ENCODE measurements at places on chromosomes 5 and 9.
A peak's percentile ranks its signal among the peaks of the same experiment; 100 is the strongest.

DNA sequence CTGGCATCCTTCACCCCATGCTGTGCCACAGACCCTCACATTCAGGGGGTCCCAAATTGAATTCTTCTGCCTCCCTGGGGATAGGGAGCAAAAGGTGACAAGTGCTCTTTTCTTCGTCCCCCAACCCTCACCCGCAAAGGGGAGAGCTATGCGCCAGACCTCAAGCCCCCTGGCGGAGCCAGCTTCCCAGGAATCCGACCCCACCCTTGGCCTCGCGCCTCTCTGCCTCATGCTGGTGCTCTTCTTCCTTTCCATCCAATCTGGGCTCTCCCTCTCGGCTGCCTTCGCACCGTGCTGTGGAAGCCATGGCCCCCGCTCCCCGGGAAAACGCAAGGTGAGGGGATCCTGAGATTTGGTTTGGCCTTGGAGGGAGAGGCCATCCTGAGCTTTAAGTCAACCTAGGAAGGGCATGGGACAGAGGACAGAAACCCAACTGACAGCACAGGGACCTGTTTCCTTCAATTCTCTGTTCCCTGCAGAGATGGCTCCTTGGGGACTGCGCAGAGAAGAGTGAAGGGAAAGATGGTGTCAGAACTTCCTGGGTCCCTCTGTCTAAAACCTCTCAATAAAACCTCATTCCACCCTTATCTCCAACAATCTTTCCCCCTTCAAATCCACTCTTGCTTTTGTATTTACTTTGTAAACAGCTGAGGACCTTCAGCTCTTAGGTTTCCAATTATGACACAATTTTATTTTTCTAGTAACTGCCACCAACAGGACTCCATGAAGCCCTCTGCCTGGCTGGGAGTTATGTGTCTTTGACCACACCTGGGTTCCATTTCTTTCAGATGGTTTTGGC is 36.3 kb upstream of the CRB2 start:
- no peak for DNase-seq

DNA sequence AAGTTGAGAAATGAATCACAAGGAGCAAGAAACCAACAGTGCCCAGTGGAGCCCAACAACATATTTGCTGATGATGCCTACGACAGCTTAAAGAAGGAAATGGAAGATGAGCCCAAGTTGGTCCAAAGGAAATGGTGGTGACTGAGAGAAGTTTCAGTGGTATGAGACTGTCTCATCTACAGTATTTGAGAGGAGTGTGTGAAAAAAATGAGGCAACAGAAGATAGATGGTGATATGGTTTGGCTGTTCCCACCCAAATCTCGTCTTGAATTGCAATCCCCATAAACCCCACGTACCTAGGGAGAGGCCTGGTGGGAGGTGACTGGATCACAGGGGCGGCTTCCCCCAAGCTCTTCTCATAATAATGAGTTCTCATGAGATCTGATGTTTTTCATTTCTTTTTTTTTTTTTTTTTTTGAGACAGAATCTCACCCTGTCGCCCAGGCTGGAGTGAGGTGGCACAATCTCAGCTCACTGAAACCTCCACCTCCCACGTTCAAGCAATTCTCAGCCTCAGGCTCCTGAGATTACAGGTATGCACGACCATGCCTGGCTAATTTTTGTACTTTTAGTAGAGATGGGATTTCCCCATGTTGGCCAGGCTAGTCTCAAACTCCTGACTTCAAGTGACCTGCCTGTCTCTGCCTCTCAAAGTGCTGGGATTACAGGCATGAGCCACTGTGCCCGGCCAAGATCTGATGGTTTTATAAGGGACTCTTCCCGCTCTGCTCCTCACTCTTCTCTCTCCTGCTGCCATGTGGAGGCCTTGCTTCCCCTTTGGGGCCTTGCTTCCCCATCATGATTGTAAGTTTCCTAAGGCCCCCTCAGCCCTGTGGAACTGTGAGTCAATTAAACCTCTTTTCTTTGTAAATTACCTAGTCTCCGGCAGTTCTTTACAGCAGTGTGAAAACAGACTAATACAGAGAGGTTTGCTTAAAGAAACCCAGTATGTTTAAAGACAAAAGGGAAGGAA is 30.2 kb downstream of the EFCAB9 start:
- DNase-seq = no peak

GRCh38 chr5:56950626-56951125 is 1.2 kb downstream of the MIER3 start:
- peak; percentile 36 for DNase-seq

- no peak for DNase-seq
Measured at GRCh38 chr5:9128136-9128535, 417.7 kb downstream of the SEMA5A start.

GRCh38 chr5:78235289-78235688 is 59.2 kb downstream of the AP3B1 start:
- no peak for DNase-seq

DNA sequence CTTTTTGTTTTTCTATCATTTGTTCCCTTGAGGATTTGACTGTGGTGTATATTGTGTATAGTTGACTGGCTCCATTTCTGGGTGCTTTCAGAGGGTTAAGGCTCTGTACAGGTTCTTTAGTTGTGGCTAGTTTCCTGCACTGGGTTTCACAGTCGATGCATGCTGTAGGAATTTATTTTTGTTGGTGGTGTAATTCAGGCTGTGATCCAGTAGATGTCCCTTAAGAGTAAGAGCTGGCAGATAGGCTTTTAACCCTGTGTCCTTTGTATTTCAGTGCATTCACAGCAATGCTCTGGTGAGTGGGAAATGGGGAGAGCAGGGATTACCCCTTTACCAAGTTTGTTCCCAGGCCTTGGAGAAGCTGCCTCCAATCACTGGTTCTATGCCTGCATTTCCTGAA is 112.9 kb downstream of the SPATA31D1 start:
- DNase-seq = no peak

DNA sequence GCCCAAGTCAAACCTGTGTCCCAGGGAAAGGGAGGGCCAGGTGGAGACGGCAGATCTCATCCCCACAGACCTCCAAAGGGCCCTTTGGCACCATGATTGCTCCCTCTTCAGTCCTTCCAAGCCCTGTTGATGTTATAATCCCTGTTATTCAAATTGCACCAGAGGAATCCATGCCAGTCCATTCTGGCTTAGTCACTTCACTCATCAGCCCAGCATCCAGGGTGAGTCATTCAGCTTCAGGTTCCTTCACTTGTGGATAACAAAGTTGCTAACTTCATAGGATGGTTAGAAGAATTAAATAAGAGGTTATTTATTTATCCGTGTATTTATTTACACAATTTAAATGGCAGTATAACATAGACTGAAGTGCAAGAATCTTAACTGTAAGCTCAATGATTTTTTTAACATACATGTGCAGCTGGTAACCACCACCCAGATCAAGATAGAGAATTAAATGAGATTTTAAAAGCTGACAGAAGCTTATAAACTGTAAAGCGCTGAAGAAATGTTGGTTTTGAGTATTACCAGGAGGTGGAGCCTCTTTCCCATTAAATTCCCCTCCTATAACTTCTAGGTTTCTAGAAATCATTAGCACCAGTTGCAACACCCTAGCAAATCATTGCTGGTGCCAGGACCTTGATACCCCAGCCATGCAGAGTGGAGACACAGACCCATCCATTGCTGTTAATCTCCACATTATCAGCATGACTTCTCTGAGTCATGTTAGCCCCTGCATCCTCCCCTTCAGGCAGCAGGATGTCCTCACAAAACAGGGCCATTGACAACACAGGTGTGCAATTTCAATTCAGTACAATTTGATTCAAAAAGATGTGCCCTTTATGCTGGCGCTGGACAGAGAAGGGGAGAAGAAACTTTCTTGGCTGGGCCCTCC is 77.4 kb downstream of the SEC61B start:
- peak; percentile 61 for DNase-seq

DNA sequence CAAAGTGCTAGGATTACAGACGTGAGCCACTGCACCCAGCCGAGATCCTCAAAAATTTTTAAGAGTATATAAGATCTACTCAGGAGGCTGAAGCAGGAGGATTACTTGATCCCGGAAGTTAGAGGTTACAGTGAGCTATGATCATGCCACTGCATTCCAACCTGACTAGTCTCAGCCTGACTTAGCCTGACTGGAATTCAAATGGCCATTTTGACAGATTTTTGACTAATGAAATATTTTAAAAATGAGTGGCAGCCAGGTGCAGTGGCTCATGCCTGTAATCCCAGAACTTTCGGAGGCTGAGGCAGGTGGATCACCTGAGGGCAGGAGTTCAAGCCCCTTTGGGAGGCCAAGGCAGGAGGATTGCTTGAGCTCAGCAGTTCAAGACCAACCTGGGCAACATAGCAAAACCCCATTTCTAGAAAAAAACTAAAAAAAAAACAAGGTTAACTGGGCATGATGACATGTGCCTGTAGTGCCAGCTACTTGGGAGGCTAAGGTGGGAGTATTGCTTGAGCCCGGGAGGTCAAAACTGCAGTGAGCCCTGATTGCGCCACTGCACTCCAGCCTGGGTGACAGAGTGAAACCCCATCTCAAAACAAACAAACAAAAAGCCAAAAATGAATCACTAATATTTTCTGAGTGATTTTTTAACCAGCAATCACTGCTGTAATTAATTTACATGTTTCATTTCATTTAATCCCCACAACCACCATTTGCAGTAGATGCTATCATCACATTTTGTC is 16.6 kb downstream of the ATOX1 start:
- DNase-seq = no peak

GRCh38 chr9:23821375-23822181 is 4.5 kb downstream of the ELAVL2 start:
- peak; percentile 67 for DNase-seq

- DNase-seq = no peak
Measured at GRCh38 chr5:98354922-98355321, 418.5 kb upstream of the RGMB start.

- no peak for DNase-seq
Measured at GRCh38 chr5:153775923-153776322, 262.8 kb downstream of the FAM114A2 start.

- DNase-seq = no peak
Measured at GRCh38 chr5:133373121-133373870, 239.0 kb downstream of the FSTL4 start.

- DNase-seq = no peak
Measured at GRCh38 chr9:111298111-111298510, 31.9 kb downstream of the OR2K2 start.

DNA sequence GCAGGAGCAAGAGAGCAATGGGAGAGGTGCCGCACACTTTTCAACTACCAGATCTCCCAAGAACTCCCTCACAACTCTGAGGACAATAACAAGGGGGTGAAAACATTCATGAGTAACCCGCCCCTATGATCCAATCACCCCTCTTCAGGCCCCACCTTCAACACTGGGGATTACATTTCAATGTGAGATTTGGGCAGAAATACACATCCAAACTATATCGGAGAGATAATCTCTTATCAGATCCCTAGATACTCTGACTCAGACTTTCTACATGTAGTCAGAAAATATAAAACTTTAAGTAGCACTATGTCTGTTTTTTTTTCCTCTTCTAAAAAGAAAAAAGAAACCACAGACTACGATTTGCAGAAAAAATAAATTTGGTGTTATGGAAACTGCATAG is 1595.9 kb upstream of the NUDT12 start:
- no peak for DNase-seq

- DNase-seq = no peak
Measured at GRCh38 chr5:160742446-160742845, 109.6 kb downstream of the ATP10B start.

Data from kidney capillary endothelial cell (primary cell).